Testis (tissue), 5 donors: ENCODE measurements at places on chromosomes 7 and 10. TPM values are rescaled to one million over a fixed set of nuclear protein-coding genes. Genes with fewer than 3 reads are reported as not detected.
A peak's percentile ranks its signal among the peaks of the same experiment; 100 is the strongest.

DNA sequence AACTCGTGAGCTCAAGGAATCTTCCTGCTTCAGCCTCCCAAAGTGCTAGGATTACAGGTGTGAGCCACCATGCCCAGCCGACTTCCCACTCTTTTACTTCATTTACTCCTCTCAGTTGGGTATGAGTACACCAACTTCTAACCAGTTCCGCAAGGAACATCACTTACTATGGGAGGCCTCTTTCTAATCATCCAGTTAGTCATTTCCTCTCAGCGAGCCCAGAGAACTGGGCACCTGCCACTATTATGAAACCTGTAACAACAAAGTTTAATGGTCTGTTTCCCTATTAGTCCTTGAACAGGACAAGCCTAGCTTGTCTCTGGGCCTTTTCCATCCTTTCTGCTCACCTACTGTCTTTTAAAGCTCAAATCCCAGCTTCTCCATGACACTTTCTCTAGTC lies 88.8 kb downstream of the DNMBP start:
- DNase-seq: no peak

- peak; percentile 87 for DNase-seq
Measured at GRCh38 chr10:35822316-35822715, 180.2 kb upstream of the FZD8 start.

DNA sequence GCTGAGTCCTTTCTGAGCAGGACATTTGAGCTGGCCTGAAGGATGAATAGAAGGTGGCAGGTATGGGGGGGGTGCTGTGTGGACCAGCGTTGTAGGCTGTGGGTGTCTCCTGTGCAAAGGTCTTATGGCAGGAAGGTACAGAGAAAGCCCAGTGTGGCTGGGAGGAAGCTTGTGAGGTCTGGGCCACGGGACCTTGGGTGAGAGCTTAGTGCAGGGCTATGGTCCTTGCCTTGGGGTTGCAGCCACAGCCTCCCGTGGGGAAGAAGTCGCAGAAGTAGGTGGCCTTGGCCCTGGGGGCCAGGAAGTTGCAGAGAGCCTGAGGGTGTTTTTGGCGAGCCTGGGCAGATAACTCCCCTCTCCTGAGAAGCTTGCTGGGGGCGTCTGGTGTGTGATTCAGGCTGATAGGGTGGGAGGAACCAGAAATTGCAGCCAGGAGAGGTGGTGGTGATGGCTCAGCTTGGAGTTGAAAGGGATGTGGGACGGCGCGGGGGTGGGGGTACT lies 172.0 kb upstream of the TNRC18 start:
- DNase-seq: no peak

GRCh38 chr10:77029777-77030717 lies 607.6 kb downstream of the KCNMA1 start:
- no peak for DNase-seq

The KNDC1 gene
- 13.3 TPM for total RNA-seq
